ENCODE measurements at places on chromosomes 12 and 14.

DNA sequence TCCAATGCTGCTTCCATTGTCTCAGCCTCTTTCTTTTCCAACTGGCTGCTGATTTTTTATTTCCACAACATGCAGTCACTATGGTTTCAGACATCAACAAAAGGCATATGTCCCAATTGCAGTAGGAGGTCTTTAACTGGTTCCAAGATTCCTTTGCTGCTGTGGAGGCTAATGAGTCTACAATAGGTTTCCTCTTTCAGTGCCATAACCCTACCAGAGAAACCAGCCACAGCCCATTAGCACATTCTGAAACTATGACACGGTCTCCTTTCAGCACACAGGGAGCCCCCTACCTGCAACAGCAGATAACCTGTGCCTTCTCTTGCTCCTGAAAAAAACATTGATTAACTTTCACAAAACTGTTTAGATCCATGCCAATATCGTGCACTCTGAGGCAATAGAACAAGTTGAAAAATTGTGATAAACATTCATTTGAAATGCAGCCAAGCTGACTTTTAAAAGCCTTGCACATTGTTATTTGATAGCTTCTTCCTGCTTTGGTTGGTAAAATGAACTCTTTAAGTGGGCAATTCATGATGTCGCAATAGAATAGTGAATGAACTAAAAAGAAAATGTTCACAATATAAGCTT lies 32.4 kb downstream of the PLEKHG7 start:
- no peak for DNase-seq

DNA sequence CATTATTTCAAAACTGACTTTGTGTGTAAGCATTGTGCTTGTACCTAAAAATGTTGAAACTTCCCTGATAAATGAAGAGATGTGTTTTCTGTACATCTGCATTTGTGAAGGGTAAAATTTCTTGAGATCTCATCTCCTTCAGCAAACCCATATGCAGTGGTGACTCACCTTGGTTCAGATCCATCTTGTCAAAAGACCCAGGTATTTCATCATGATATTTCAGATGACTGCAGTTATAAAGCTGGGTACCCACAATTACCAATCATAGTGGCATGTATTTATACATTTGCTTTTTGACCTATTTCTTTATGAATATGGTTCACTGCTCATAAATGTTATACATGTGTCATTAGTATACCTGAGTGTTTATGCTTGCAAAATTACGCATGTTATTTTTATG lies 1213.6 kb downstream of the GALC start:
- no peak for DNase-seq

GRCh38 chr14:56659964-56660551 lies 80.5 kb downstream of the TMEM260 start:
- DNase-seq, result peak; percentile 49

DNA sequence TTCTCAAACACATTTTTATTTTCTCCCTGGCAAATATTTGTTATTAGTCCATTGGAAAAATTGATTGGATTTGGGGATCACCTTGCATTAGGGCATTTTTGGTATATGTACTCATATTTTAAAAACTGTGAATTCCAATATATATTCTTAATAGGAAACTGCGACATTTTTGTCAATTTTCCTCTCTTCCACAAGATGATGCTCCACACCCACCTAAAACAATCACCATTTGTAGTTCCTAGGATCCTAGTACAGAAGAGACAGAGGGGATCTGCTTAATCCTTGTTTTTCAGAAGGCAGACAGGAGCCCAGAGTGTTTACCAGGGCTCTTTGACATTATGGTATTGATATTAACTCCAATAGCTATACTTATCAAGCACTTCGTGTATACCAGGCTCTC lies 22.8 kb upstream of the OASL start:
- peak; percentile 54 for DNase-seq

GRCh38 chr14:40122968-40123648 lies 690.9 kb upstream of the FBXO33 start:
- no peak for DNase-seq

DNA sequence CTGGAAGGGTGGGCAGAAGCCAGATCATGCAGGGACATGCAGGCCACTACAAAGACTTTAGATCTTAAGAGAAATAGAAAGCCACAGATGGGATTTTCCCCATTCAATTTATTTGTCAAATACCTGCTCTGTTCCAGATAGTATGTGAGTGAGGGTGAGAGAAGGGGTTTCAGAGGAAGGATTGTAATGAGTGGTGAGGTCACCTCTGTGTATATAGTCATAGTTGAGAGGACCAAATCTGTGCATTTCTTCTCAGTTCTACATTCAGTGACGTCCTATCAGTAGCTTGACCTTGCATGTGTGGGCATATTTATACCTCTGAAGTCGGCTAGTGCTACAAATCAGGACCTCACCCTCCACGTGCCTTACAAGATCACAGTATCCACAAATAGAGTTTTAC lies 31.2 kb upstream of the RBM19 start:
- no peak for DNase-seq

- no peak for DNase-seq
These were observed 304.1 kb upstream of the SSTR1 start for GRCh38 chr14:37903343-37904191.

GRCh38 chr14:99239661-99240092 lies 32.3 kb downstream of the BCL11B start:
- DNase-seq, result no peak

DNA sequence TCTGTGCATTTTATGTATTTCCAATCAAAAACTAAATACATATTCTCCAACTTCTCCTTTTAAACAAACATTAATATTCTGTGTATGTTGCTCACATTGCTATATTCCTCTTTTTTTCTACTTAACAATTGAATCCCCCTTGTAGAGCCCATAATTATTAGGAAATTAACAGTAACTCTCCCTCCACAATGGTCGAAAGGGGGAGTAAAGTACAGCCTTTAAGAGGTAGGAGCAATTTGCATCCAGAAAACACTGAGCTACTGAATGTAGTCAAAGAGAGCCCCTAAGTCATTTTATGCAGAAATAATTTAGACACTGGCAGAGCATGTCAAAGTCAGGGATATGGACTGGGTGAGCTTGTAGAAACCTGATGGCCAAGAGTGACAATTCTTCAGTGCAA lies 57.2 kb upstream of the SCN8A start:
- no peak for DNase-seq

DNA sequence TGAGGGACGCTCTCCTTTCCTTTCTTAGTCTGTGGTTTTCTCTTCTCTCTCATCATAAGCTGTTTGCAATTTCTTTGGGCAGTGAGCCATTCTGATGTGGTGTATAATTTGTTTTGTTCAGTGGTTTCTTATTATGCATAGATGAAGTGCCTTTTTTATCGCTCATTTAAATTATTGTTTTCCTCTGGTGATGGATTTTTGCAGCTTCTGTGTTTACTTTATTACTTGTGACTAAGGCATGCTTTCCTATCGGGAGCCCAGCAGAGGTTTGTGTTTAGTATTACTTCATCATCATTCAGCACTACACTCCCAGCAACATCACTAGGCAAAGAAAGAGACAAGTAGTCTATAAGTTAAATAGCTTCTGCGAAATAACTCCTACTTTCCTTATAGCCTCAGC lies 586.6 kb upstream of the NOVA1 start:
- no peak for DNase-seq

- DNase-seq, result no peak
These were observed 38.3 kb downstream of the RAD51B start for GRCh38 chr14:67857778-67858350.

DNA sequence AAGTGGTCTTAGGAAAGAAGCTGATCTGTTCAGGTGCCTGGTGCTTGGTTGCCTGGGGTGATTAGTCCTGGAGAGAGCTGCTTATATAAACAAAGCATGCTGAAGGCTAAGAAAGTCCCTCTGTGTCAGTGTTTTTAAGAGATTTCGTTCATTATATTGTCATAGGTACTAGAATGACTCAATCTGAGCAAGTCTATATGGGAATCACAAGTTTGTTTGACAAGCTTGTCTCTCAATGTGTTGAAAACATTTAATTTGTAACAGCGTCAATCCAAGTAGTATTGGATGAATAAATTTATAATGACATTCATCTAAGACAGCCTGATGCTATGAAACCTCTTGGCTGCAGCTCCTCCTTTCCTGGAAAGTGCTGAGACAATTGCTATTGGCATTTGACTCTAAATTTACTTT lies 256.3 kb downstream of the TMTC2 start:
- no peak for DNase-seq

All from cerebellar nuclear complex (tissue), 1 donor.